Activated naive CD8-positive, alpha-beta T cell treated with anti-CD3 and anti-CD28 coated beads, Interleukin-2, amount 50 U/mL, for 16 hours (primary cell): ENCODE measurements at places on chromosomes 16 and 17.

DNA sequence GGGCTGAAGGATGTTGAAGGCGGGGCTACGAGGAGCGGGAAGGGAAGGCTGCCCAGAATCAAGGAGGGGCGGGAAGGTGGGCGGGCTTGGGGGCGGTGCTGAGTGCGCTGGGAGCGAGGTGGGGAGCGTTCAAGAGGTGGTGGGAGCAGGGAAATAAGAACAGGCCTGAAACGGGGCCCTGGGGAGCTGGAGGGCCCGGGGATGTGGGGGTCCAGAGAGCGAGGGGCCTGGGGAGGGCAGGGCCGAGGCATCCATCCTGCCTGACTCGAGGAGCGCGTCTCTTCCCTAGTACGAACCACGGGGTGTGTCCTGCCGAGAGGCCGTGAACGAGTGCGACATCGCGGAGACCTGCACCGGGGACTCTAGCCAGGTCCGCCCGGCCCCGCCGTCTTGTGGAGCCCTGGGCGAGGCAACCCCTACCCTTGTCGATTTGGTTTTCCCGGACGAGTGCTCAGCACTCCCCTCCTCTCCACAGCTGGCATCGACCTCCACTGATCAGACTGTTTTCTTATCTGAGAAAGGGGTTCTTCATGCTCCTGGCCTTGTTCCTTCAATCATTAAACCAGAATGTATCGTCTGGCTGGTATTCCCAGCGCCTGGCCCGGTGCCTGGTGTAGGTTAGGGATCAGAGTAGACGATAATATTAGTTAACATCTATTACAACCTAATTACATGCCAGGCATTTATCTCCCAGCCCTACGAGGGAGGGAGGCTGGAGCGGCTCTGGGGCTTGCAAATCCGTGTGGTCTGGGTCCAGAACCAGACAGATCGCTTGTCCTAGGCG, 17.2 kb downstream of the ADAM11 start:
- DNase-seq, result no peak

GRCh38 chr16:86571530-86571915, 4.9 kb downstream of the FOXC2 start:
- no peak for DNase-seq

GRCh38 chr17:73791631-73792030, 147.4 kb upstream of the SDK2 start:
- no peak for DNase-seq

GRCh38 chr16:1724491-1724890, 18.5 kb downstream of the MAPK8IP3 start:
- DNase-seq, result no peak

DNA sequence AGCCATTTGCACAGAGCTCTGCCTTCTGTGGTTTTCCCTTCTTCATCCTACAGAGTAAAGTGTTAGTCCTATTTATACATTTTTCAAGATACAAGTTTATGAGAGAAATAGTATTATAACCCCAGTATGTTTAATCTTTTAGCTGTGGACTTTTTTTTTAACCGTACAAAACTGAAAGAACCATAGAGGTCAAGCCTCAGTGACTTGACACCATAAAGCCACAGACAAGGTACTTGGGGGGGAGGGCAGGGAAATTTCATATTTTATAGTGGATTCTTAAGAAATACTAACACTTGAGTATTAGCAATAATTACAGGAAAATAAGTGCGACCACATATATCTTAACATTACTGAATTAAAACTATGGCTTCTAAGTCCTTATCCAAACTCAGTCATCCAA, 17.0 kb upstream of the RAB11FIP4 start:
- no peak for DNase-seq

- DNase-seq, result no peak
Observed at GRCh38 chr17:69525920-69526841, 111.7 kb downstream of the MAP2K6 start.

- no peak for DNase-seq
Observed at GRCh38 chr17:67232441-67232840, 12.6 kb downstream of the HELZ start.

GRCh38 chr16:14559809-14560241, 70.2 kb downstream of the PARN start:
- no peak for DNase-seq

DNA sequence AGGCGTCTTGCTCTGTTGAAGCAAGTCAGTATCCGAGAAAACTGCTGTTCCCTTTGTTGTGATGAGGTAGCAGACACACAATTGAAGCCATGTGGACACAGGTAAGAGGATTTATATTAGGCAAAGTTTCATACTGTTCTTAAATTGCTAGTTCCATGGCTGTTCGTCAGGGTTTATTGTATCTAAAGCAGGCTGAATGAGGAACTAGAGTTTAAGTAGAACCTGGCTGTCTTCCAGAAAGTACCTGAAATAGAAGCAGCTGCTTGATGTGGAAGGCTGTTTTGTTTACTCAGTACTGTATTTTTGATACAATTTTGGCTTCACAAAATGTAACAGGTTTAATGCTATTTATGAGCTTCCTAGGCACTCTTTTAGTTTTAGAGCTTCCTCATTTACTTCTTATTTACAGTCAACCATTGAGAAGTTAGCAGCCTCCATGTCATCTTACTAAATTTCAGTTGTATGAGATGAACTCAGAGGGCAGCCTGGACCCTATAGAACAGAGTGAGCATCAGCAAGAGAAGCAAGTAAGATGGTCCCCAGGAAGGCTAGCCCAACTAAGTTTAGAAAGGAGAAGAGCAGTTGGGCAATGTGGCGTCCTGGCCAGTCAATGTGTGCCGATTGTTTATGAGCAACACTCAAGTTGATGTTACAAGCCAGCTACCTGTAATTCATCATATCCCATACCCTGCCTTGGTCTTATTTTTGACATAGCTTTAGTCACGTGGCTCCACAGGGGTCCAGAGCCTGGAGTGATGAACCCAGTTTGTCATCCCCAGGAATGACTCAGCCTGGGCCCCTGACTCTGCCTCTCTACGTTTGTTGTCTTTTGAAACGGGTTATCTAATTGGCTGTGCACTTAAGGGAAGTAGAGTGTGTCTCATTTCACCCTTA, 9.7 kb upstream of the ARL2BP start:
- no peak for DNase-seq

DNA sequence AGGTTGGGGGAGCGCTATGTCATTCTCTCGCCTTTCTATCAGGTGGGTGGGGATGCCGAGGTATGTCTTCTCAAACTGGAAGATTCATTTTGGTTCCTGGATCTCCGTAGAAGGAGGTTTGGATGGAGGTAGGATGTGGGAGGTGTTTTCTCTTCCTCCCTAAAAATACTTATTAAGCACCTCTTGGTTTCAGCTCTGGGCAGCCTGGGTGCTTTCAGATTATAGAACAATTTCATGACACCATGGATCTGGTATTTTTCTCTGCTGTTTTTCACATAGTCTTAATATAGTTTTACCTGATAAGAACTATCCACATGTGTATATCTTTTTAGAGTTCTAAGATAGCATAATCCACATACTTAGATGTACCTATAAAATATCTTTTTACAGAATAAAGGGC, 92.9 kb downstream of the YPEL2 start:
- no peak for DNase-seq

DNA sequence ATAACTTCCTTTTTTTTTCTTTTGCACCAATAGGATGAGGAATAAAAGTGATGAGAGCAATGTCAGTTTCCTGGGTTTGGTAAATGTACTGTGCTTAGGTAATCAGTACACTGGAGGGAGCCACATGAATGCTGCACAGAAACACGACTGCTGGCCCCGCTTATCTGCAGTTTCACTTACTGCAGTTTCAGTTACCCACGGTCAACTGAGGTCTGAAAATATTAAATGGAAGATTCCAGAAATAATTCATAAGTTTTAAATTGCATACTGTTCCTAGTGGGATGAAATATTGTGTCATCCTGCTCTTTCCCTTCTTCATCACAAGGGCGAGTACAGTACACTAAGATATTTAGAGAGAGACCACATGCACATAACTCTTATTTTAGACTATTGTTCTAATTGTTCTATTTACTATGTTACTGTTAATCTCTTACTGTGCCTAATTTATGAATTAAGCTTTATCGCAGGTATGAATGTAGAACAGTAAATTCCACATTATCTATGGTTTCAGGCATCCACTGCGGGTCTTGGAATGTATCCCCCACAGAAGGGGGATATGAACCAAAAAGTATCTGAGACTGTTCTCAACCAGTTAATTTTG, 6.4 kb upstream of the LGALS3BP start:
- no peak for DNase-seq
